ENCODE measurements at places on chromosomes 16 and 17. TPM values are rescaled to one million over a fixed set of nuclear protein-coding genes. Genes with fewer than 3 reads are reported as not detected.

The GAS7 gene
- total RNA-seq = 8.5 TPM

The GAST gene
- total RNA-seq = not detected

The CSF3 gene
- total RNA-seq = 0.90 TPM

The KCNJ12 gene
- 0.25 TPM for total RNA-seq

The CFAP97D1 gene
- under 0.01 TPM for total RNA-seq

The MMP25 gene
- total RNA-seq = under 0.01 TPM

The EFCAB13 gene
- 2.3 TPM for total RNA-seq

The TIMM22 gene
- total RNA-seq = 14.0 TPM

The SRCIN1 gene
- under 0.01 TPM for total RNA-seq

The FTO gene
- total RNA-seq = 39.4 TPM

The IRX5 gene
- total RNA-seq = 0.13 TPM

The CES3 gene
- not detected for total RNA-seq

The GPATCH8 gene
- 11.5 TPM for total RNA-seq

The FOXN1 gene
- not detected for total RNA-seq

The CEP20 gene
- total RNA-seq = 18.0 TPM

The GDPD1 gene
- total RNA-seq = 1.1 TPM

The PRSS53 gene
- total RNA-seq = 0.39 TPM

The AXIN2 gene
- 2.1 TPM for total RNA-seq

The MAP2K6 gene
- total RNA-seq = 3.8 TPM

The CMTM2 gene
- total RNA-seq = not detected

The HID1 gene
- total RNA-seq = 48.5 TPM

The KRTAP4-3 gene
- not detected for total RNA-seq

The ZG16 gene
- total RNA-seq = not detected

The CCL14 gene
- 24.7 TPM for total RNA-seq

The CAPNS2 gene
- 0.13 TPM for total RNA-seq

The CPNE7 gene
- total RNA-seq = 0.25 TPM
